ENCODE measurements at places on chromosomes 1 and 21.

GRCh38 chr1:182888736-182889531 lies 49.8 kb downstream of the DHX9 start:
- peak; percentile 45 for DNase-seq

GRCh38 chr1:1157914-1158710 lies 15.6 kb upstream of the TTLL10 start:
- peak; percentile 16 for DNase-seq

GRCh38 chr1:203512848-203513584 lies 19.1 kb downstream of the OPTC start:
- peak; percentile 92 for DNase-seq

DNA sequence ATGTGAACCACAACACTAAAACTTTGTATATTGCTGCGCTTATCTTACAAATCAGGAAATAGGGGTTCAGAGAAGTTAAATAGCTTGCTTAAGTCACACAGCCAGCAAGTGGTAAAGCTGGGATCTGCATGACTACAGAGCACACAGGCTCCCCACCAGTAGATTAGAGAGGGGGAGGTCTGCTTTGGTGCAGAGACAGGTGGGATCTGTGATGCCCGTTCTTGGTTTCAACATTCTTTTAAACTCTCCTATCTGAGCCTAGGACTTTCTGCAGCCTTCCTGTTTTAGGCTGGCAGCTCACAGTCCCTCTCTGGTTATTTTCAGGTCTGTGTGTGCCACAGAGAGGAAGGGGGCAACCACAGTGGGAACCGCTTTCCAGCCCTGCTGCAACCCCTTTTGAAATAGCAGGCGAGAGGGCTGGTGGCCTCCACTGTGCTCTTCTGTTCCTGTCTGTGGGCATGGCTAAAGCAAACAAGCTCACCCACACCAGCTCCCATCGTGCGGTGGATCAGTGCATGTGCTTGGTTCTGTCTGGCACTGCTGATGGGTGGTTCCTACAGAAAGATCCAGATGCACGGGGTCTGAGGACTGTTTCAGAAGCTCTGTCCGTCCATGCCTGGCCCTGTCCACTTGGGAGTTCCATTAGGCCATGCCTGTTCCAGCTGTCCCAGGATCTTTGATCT lies 1.7 kb upstream of the IL6R start:
- DNase-seq = no peak

- peak; percentile 57 for DNase-seq
Observed at GRCh38 chr1:13965770-13966398, 265.9 kb downstream of the PRDM2 start.

DNA sequence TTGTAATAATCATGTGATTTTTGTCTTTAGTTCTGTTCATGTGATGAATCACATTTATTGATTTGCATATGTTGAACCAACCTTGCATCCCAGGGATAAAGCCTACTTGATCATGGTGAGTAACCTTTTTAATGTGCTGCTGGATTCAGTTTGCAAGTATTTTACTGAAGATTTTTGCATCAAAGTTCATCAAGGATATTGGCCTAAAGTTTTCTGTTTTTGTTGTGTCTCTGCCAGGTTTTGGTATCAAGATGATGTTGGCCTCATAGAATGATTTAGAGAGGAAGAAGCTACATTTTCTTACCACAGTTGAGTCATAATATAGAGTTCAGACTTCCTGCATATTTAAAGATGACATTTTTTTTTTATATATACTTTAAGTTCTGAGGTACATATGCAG lies 455.9 kb downstream of the PLPP3 start:
- DNase-seq = peak; percentile 45

DNA sequence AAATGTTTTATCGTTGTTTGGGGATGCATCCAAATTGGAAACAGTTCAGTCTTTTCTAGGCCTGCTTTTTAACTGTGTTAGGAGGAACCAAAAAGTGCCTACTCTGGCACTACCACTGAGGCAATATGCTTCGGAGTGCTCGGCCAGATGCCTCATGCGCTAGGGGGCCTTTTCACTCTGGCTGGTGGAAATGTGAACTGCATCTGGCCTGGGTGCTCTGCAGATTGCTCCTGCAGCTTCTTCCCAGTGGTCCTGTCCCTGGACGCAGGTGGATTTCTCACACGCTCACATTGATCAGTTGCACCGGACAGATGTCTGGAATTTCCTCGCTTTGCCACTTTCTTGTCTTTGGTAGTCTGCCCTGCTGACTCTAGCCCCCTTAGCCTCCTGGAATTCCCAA lies 330.2 kb upstream of the FMN2 start:
- DNase-seq = no peak

DNA sequence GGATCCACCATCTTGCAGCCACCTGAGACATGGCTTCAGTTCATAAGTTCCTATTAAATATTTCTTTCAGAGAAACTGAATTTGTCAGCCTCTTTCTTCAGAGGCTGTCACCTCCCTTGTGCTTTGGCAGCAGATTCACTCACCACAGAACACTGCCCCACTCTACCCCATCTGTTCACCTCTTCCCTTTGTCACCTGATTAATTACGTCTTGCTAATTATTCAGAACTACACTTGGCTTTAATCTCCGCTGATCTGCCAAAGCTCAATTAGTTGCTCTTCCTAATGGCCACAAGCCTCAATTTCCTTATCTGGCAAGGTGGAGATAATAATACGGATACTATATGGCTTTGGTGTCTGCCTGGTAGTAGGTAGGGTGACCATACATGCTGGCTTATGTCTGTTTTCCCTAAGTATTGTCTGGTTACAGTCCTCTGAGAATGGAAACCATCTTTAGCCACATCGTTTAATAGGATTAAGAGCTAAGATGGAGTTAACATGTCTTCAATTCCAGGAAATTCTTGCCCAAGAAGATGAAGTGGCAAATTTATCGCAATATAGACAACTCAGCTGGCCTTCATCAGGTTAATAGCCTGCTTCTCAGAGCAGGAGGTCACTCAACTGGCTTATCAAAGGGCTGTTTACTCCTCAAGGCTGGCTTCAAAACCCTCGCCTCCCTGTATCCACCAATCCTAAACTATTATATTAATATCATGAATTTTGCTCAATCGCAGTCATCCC lies 58.2 kb upstream of the ADAR start:
- no peak for DNase-seq

DNA sequence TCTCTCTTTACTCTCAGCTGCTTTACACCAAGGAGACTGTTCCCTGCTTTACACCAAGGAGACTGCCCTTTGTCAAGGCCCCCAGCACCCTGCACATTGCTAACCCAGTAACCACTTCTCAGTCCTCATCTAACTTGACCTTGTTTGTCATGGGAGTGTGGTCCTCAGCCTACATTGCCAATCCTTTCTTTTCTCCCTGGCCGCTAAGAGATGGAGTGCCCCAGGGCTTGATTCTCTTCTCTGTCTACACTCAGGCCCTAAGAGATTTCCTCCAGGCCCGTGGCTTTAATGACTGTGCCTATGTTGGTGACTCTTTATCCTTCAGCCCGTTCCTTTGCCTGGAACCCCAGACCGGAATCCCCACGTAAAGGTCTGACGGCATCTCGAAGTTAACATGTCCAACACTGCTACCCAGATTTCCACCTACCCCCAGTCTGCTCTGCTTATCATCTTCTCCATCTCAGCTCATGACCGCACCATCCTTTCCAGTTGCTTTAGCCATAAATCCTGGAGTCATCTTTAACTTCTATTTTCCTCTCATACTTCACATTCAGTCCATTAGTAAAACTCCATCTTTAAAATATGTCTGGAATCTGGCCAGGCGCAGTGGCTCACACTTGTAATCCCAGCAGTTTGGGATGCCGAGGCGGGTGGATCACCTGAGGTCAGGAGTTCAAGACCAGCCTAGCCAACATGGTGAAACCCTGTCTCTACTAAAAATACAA lies 9.5 kb upstream of the SEMA4A start:
- peak; percentile 69 for DNase-seq

DNA sequence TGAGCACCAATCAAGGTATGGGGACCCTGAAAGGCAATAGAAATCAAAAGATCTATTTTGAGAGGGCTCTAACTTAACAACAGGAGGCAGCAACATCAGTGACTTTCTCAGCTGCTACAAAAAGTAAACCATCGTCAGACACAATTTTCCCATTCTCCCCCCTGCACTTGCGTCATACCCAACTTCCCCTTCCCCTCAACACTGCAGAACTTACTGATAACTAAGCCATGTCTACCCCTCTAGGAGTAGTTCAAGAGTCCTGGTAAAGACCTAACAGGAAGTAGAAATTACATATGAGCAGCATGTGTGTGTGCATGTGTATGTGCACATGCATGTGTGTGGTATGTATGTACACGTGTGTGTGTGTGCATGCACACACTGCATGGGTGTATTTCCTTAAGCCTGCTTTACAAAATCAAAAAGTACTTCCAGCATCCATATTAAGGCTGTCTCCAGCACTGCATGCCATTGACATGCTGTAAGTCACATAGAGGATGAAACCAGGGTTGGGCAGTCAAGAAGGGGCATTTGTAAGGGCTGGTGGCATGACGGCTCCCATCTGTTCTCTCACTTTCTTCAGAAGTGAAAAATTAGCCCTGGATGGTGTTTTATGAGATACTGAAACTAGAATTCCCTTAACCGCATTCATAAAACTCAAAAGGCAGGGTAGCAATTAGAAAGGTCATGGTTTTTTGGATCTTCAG lies 460.1 kb upstream of the RUNX1 start:
- no peak for DNase-seq

DNA sequence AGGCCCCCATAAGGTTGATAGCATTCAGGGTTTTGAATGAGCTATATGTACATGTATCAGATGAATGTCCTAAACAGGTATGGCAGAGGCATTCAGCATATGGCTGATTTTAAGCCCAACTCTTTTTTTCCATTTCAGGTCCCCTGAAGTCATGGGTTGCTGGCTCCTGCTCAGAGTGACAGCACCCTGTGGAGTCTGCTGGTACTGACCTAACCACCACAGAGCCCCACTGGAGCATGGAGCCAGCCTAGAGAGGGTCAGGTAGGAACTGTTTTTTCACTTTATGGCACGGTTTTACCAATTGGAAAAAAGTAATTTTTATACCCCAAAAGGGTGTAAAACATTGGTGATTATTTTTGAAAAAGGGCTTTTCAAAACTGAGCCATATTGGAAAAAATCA lies 82.5 kb upstream of the MPC2 start:
- DNase-seq = no peak

GRCh38 chr1:5479876-5480646 lies 512.2 kb downstream of the NPHP4 start:
- DNase-seq = no peak

DNA sequence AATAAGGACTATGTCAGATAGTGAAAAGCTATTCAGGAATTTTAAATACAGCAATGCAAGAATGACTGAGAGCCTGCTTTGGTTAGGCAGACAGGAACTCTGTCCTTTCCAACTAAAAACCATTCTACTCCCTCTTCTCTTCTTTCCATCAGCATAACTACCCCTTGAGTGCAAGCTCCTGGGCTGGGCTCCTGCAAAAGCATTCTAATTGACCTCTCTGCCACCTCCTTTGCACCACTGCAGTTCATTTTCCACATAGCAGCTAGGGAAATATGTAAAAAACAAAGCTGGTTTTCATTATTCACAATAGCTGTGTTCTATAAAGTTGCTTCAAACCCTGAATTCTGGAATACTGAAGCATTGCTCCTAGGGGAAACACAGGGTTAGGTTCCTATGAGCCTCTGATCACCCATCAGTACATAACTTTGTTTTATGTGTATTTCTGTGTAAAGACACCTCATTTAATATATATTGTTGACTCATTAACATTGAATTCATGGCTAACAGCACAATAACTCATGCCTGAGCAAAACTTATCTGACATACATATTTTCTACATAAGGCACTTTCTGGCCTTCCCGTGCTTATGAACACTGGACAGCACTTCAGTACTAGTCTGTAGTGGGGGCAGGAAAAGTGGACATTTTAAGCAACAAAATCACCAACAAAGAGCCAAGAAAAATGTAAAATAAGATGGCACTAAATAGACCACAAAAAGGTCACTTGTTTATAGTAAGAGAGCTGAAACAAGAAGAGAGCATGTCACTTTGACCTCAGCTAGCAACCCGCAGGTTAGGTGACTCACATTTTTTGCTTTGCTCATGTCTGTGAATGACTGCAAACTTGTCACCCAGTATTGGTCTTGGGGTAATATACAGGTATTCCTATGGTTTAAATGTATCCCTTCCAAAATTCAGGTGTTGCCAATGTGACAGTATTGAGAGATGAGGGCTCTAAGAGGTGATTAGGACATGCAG lies 57.9 kb upstream of the IRF2BP2 start:
- DNase-seq = no peak

DNA sequence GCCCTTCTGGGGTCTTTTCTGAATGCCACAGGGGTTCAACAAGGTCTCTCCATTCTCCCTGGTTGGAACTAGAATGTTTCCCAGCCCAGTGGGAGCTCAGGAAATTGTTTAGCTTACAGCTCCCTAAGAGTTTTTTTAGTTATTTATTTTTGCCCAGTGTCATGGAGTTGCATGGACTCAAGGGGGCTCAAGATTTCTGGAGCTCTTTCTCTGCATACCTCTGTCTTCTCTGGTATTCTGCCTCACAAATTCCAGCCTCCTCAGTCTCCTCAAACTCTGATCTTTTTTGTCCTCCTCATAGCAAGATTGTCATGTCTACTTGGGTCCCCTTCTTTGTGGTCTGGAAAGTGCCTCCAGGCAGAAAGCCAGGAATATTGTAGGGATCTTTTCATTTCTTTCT lies 15.9 kb upstream of the PPP2R5A start:
- DNase-seq = no peak

- DNase-seq = peak; percentile 14
Observed at GRCh38 chr1:218874313-218874712, 299.4 kb upstream of the LYPLAL1 start.

DNA sequence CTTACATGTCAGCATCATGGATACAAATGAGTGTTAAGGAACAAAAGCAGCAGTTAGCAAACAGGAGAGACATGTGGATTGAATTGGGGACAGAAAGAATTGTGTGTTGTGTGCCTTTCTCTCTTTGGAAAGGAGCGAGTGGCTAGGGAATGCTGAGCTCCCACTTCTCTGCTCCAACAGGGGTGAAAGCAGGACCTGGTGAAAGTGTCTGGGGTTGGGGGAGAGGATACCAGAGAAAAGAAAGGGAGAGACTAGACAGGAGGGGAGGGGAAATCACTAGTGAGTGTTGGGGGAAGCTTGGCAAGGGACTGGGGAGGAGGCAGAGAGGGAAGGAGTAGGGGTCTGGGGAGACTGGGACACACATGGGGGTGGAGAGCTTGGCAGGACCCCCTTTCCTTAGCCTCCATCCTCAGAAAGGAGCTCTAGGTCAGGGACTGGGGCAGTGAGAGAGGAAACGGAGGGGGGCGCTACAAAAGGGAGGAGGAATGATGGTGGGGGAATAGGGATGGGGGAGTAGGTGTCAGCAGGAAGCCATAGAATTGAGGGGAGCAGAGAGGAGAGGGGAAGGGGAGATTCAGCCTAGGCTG lies 2.2 kb downstream of the KIRREL1 start:
- no peak for DNase-seq

DNA sequence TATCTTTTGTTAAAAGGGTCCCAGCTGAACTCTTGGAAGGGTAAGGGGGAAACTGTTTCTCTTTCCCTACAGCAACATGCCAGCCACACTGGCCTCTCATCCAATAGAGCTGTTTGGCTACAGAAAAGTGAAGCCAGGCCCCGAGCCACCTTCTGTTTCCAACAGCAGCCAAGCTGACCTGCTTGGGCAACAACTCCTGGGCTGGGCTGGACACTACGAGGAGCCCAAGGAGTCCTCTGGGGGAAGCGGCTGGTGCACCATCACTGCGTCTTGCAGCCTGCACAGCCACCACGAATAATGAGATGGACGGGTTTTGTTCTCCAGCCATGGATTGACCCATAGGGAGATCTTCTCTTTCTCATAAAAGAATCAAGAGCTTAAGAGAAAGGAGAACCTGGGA lies 624.9 kb downstream of the NPHP4 start:
- DNase-seq = no peak

Measured in AG10803 (cell line).